ENCODE measurements at places on chromosomes 13 and 19. TPM values are rescaled to one million over a fixed set of nuclear protein-coding genes. Genes with fewer than 3 reads are reported as not detected.

Gene STOML3
- total RNA-seq, result not detected

Gene RFPL4A
- total RNA-seq, result not detected

Gene CACNG8
- total RNA-seq, result not detected

Gene KCNRG
- 0.21 TPM for total RNA-seq

Gene CNFN
- total RNA-seq, result not detected

Gene TNNI3
- total RNA-seq, result not detected

Gene ZNF8
- 10.9 TPM for total RNA-seq

Gene RXFP2
- not detected for total RNA-seq
